ENCODE measurements at places on chromosomes 5 and 9.

DNA sequence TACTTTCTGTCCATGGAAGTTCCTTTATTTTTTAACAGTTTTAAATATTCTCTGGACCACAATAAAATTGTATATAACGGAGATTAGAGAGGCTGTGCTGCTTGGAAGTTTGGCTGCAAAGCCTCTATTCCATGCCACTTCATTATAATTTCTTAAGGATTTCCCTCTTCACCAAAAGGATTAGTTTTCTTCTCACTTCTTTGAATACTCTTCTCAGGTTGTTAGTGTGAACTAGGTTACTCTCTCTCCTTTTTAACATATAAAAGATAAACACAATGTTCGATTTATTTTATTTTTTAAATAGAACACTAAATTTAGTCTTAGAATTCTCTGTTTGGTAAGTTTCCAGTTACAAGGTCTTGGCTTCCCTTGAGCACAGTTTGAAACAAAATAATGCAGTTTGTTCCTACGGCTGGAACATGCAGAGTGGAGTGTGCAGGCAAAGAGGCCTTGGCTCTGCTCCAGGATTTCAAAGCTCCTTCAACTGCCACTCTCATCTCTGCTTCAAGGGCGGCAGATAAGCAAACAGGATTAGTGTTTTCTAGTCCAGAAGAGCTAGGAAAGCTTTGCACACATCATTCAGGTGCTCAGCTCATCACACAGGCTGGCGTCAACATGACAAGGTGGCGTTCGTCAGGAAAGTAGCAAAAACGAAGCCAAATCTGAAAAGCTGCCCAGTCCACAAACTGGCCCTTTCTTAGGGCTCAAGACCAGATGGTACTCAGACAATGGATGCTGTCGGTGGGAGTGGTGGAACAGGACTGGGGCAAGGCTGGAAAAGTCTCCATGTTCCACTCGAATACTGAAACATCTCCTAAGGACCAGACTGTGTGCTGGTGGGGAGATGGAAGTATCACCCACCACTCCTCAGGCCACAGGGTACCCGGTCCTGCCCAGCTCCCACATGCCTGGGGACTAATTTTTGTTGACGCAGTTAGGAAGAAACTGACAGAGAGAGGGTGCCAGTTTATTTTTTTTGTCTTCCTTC is 286.6 kb downstream of the CRB2 start:
- peak; percentile 81 for DNase-seq

- DNase-seq: no peak
Measured at GRCh38 chr9:118567861-118568260, 801.4 kb downstream of the BRINP1 start.

DNA sequence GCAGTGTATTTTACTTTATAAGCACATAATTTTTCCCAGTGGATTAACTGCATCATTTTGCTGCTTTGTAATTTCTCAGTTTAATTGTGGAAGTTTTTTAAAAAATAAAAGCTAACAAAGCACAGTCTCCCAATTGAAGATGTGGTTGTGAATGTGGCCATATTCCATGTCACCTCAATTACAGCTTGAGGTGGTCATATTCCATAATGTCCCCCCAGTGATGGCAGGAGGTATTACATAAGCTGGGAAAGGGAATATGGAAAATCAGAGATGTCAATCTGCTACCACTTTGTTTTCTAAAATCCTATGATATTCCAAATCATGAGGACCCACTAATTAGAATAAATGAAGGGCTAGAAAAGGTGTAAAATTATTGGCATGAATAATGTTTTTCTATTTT is 1672.0 kb upstream of the CDH9 start:
- no peak for DNase-seq

DNA sequence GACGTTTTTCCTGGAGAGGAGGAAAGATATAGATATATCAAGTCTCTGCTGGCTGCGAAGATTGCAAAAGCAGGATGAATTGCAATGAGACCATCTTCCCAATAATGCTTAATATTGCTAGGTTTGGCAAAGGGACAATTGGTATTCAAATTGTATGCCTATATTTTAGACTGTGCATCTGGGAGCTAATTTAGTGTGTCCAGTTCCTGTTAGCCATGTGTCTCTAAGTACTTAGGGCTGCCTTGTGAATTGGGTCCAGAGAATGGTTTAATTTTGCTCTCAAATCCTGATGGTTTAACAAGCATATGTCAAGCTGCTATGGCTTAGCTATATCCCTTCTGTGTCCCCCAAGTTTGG is 97.6 kb upstream of the ZNF366 start:
- no peak for DNase-seq

DNA sequence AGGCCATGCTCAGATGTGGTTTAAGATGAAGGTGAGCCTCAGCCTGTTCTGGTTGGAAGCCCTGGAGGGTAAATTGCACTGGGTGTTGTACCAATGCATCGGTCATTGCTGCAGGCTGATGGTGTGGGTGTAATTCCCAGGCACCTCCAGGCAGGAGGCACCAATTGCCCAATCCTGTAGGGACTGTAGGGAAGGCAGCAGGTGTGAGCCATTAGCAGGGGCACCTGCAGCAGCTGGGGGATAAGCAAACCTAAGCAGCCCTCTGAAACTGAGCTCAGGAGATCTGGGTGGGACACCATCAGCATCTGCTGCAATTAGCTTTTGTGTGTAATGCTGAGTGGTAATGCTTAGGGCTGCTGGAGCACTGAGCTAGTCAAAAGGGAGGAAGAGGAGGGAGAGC is 190.1 kb upstream of the TBC1D2 start:
- DNase-seq: no peak

GRCh38 chr5:138369261-138369660 is 16.8 kb downstream of the KDM3B start:
- DNase-seq: no peak

DNA sequence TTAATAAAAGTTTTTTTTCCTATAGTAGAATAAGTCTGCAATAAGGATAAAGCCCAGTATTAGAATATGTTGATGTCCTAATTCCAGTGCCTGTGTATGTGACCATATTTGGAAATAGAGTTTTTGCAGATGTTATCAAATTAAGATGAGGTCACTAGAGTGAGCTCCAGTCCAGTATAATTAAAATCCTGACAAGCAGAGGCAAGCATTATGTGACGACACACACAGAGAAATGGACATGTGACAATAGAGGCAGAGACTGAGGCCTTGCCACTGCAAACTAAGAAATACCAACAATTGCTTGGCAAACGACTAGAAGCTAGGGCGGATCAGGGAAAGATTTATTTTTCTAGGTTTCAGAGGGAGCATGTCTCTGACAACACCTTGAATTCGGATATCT is 216.4 kb upstream of the CYLC2 start:
- DNase-seq: no peak

DNA sequence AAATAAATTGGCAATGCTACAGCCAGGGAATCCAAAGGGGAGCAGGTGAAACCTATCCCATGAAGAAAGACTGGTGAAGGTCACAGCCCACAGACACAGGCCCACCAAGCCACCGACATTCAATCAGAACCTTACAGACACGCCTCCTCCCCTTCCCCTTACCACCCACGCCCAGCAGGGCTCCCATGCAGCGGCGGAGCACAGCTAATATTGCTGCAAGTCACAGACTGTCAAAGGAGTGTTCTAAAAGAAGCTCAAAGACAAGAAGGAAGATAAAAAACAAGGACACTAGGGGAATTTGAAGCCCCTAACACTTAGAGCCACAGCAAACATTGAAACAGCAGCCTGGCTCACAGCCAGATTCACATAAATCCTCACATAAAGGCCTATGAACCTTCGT is 91.2 kb downstream of the MED10 start:
- DNase-seq: no peak

- DNase-seq: no peak
Measured at GRCh38 chr9:110249603-110250002, 6.7 kb downstream of the TXN start.

Data from NCI-H187 (cell line).